ENCODE measurements at places on chromosomes 1 and 21.
A peak's percentile ranks its signal among the peaks of the same experiment; 100 is the strongest.

DNA sequence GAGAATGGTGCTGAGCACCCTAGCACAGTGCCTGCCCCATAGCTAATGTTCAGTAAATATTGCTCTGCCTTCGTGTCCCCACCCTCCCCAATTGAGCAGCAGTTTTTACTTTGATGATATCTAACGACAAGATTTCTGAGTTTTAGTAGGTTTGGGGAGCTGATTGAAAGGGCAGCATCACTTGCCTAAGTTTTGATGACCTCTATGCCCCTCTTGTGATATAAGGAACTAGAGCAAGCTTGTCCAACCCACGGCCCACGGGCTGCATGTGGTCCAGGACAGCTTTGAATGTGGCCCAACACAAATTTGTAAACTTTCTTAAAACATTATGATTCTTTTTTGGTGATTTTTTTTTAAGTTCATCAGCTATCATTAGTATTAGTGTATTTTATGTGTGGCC, 1.6 kb downstream of the CNIH4 start:
- DNase-seq, result no peak

DNA sequence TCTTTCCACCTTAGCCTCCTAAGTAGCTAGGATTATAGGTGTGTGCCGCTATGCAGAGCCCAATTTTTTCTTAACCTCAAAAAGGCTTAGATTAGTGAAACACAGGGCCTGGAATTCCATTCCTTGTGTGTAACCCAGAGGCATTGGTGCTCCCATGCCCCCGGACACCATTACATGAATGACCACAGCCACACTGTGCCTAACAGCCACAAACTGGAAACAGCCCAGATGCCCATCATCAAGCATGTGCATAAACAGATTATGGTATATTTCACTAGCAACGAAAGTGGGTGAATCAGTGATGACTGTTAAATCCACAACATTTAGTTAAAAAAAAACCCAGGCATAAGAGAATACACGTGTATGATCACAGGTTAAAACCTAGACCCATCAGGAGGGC, 24.4 kb downstream of the ADAM30 start:
- DNase-seq, result no peak

DNA sequence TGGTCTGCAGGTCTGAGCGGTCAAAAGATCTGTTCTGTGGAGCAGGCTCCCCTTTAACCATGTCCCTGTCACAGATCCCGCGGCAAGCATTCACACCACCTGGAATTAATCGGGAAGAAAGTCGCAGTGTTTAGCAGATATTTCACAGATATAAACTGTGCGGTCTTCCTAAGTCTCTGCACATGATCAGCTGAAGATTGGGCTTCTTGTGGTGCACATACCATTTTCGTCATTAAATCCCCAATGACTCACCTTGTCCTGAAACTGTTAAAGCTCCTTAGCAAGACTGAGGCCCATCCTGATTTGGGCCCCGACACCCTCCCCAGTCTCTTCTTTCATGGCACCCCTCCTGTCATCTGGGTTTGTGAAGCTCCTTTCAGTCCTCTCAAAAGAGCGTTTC, 158.8 kb downstream of the KIF26B start:
- no peak for DNase-seq

- DNase-seq, result no peak
These were observed 342.5 kb upstream of the ADGRL2 start for GRCh38 chr1:81458186-81458585.

- DNase-seq, result no peak
These were observed 25.6 kb downstream of the LRRC41 start for GRCh38 chr1:46277658-46278373.

DNA sequence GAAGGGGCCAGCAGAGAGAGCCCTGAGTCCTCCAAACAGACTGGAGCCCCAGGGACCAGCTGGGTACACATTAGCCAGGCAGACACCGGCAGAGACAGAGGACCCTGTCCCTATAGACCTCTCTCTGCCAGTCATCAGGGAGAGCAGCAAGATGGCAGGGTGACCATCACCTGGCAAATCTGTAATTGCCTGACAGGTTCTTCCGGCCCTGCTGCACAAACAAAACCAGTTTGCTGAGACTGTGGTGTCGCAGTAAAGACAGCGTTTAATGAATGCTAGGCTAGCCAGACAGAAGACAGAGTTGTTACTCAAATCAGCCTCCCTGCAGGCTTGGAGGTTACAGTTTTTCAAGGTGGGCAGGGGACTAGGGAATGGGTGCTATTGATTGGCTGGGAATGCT, 618.9 kb downstream of the NPHP4 start:
- no peak for DNase-seq

GRCh38 chr21:27693376-27693775, 726.5 kb upstream of the ADAMTS5 start:
- DNase-seq, result no peak

GRCh38 chr21:42666023-42666747, 12.8 kb downstream of the PDE9A start:
- DNase-seq, result no peak

- no peak for DNase-seq
These were observed 41.5 kb downstream of the COLGALT2 start for GRCh38 chr1:183996040-183996384.

DNA sequence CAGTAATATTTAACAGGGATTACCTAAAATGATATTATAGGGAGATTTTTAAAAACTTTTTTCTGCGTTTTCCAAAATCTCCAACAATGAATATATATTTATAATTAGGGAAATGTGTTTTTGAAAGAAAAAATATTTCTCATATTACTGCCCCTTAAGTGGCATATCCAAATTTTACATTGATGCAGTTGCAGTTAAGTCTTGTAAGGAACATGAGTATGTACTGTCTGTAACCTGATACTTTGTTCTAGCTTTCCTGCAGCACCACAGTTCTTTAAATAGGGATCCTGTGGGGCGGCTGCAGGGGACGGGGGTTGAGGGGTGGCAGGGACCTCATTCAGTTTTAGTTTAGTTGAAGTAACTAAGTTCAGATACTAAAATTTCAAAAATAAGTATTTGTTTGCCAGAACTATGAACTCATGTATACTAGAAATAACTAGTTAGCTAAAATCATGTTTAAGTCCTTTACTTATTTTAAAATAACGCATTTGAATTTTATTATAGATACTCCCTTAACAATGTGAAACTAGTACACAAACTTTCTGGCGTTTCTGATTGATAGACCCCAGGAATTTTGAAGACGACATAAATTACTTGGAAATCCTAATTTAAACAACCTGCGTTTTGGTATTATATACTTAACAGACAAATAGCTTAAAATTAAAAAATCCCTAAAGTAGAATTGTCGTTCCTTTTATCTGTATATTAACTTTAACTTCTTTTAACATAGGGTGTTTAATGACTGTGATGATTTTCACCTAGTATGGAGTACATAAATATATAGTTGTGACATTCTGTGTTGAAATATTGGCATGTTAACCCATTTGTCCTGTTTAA, 639 bp upstream of the DNAJB4 start:
- no peak for DNase-seq

- no peak for DNase-seq
These were observed 62.5 kb upstream of the PRDX6 start for GRCh38 chr1:173414539-173415226.

- DNase-seq, result no peak
These were observed 225.4 kb downstream of the FOXD2 start for GRCh38 chr1:47663286-47663685.

GRCh38 chr1:27116697-27117096, 38.2 kb downstream of the SLC9A1 start:
- no peak for DNase-seq

GRCh38 chr1:3584915-3585314, 26.4 kb downstream of the MEGF6 start:
- no peak for DNase-seq

DNA sequence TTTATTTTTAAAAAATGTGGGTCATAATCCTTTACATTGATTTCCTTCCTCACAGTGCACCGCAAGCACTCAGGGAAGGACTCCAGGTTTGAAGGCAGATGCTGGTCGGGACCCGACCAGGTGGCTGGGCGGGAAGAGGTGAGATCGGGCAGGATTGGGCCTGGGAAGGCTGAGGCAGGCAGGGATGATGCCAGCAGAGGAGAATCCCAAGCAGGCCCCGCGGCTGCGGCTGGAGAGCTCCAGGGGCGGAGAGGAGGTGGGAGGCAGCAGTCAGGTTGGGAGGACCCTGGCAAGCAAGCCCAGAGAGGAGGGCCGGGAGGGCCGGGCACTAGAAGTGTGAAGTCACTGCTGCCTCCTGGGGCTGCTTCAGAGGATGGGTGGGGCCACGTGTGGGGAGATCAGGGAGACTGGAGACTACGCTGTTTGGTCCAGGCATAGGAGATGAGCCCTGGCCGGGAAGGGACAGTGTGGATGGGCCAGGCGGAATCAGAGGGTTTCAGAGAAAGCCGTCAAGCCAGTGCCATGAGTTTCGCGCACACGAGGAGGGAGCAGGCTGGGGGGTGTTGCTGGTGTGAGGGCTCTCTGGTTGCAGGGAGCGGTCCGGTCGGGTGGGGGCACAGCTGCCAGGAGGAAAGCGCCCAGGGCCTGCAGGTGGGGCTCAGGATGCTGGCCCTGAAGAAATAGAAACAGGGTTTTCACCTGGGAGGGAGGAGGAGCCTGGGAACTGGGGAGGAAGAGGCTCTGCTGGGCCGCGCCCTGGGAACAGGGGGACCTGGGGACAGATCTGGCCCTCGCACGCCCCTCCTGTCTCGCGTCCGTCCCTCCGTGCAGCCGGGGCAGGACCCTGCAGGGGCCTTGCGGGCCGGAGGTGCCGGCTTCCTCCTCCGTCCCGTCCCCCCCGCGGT, 888 bp upstream of the COL18A1 start:
- DNase-seq, result no peak

DNA sequence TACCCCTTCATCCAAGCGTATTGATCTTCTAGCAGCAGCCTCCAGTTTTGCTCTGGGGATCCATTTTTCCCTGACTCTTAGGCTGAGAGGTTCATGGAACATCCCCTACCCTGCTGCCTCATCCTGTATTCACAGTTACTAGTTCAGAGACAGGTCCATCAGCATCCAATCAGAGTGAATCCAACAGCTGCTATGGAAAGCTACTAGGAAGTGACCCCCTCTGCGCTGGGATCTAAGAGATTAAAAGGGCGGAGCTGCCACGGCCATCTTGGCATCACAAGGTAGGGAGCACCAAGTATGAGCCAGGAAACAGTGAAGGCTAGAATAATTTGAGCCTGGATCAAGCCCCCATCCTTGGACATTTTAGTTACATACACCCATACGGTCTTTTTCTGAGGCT, 32.5 kb downstream of the KAZN start:
- no peak for DNase-seq

- DNase-seq, result no peak
These were observed 62.4 kb upstream of the RGS1 start for GRCh38 chr1:192513196-192513595.

DNA sequence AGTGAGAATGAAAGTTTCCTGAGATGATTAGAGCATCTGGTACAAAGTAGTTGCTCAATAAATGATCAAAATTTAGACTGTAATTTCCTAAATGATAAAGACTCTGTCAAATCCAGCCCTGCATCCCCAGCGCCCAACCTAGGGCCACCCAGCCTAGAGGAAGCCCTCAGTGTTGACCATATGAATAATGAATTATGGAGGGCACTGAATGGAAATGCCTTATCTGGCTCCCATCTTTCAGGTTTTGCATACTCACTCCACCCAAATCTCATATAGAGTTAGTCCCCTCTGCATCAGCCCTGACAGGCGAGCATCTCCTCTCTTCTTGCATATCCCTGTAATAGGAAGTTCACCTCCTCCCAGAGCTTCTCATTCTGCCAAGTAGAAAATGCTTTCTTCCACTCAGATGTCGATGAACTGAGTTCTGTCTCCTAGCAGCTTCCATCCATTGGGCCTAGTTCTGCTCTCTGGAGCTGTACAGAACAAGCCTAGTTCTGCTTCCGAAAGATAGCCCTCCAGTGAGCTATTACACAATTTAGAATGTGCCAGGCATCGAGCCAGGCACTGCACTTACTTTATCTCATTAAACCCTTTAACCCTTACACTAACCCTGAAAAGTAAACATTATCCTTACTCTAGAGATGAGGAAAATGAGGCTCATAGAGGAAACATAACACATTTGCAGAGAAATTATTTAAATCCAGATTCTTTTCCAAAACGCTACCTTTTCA, 20.9 kb downstream of the COA7 start:
- no peak for DNase-seq

- DNase-seq, result peak; percentile 39
These were observed 21.6 kb upstream of the BCL10 start for GRCh38 chr1:85297855-85298629.

DNA sequence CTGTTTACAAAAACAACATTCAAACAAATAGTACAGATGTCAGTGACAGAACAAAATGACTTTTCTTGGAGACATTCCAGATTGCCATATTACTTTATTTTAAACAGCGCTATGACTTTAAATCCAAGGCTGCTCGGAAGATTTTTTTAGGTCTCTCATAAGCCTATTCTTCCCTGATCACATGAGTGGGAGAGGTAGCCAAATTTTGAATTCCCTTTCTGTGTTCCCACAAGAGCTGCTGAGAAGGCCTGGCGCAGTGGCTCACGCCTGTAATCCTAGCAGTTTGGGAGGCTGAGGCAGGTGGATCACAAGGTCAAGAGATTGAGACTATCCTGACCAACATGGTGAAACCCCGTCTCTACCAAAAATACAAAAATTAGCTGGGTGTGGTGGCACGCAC, 53.7 kb downstream of the SLC35A3 start:
- no peak for DNase-seq

- no peak for DNase-seq
These were observed 430.6 kb upstream of the KAZN start for GRCh38 chr1:14167884-14168283.

DNA sequence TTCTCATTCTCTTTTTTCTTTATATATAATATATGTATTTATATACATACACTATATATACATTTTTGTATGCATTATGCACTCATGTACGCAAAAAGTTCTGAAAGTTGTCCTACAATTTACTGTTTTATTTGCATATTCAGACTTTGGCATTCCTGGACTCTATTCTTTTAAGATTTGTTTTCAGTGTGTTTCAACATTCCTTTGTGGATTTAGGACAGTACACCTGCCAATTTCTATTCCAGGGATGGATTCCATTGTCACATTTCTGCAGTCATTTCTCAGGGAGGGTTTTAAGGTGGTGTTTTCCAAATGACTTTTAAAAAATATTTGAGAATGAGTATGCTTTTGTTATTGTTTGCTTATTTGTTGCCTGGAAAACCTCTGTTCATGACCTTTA, 76.2 kb downstream of the TPR start:
- no peak for DNase-seq

DNA sequence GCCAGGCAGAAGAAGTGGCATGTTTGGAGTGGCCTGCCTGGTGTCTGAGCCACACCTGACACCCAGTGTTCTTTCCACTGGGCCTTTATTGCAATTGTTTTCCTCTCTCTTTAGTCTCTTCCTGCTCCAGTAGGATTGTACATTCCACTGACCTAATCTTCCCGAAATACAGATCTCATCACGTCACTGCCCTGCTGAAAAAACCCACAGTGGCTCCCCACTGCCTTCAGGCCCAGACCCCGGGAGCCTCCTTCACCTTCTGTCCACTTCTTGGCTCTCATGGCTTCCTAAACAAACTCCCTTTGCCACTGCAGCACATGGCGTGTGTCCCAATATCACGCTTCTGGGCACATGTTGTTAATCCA, 25.3 kb upstream of the ATP5PO start:
- no peak for DNase-seq

All from stimulated activated CD8-positive, alpha-beta memory T cell treated with anti-CD3 and anti-CD28 coated beads, Interleukin-4, amount 100 ng/mL, for 1 hour (primary cell).